ENCODE measurements at places on chromosomes 2 and 18.

DNA sequence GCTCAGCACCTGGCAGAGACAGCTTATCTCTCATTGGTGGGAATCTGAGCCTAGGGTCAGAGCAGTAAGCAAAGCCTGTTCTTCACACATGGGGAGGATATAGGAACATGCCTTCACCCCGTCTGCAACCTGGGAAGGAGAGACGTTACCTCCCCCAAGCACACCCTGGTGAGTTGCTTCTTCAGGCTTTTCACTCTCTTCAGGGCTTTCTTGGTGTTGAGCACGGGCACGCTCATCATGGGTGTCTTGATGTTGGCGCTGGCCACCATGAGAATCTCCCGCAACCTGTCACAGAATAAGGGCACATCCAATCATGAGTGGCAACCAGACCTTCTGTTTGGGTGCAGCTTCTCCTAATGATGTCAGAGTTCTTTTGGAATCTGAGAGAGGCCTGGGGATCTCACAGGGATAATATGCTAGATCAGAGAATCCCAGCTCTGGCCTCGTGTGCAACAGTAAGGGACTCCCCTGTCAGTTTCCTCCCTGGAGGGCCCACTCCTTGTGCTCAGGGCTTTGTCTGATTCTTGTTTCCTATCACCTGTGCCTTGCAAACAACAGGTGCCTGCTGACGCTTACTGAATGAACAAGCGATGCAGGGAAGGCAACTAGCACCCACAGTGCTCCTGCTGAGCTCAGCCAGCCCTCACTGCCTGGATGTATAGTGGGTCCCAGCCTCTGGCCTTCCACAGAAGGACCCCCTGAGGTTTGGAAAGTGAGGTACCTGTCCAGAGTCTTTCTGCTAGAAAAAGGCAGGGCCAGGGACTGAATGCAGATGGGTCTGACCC is 66.3 kb downstream of the POLR1A start:
- DNase-seq: no peak

DNA sequence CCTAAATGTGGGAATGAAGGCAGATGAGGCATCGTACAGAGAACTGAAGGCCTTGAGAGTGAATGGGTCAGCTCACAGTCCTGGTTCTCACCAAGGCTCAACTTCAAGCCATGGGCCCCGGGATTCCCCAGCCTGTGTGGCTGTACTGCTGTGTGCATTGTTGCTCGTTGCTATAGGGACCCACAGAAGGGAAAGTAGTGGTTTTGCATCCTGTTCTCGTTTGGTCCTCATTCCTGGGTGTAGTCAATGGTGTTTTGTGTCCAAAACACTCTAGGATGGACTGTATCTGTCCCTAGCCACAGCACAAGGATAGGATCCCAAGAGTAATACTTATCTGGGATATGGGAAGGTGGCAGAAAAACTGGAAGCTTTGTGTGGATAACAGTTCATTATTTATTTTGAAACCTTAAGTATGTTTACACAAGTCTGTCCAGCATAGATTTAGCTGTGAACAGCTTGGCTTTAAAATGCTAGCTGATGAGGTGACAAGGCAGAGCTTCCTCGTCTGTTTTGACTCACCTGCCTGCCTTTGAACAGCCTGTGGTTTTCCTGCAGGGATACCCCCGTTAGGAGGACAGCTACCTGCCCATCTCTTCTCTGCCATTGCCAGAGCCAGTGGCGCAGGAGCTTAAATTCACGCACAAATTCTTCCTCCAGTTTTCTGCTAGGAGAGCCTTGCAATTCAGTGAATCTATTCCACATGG is 85.0 kb downstream of the WDSUB1 start:
- DNase-seq: no peak

DNA sequence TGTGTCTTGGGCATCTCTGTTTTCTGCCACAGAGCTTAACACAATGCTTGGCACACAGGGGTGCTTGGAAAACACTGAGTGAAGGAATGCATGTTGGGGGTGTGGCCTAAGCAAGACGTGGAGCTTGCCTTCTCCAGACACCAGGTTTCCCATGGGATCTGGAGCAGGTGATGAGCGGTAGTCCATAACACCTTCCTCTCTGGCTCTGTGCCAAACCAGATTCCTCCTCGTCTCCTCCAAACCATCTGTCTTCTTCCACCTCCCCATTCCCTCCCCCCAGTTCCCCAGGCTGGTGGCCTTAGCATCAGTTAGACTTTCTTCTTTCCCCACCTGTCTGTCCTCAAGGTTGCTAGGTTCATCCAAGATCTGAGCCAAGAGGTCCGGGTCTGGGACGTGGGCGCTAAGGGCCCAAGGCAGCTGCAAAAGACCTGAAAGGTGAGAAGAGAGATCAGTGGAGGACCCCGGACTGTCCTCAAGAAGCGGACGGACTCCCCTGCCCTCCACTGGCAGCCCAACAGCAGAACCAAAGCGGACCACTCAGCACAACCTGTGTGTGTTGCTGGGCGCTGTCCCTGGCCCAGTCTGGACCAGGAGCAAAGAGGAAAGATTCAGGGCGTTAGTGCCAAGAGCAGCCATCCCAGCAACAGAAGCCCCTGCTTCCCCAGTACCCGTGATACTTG is 1.2 kb upstream of the ITM2C start:
- no peak for DNase-seq

- DNase-seq: no peak
These were observed 748 bp downstream of the LIPG start for GRCh38 chr18:49562481-49563129.

- DNase-seq: no peak
These were observed 286.8 kb downstream of the ARL6IP6 start for GRCh38 chr2:153005071-153005730.

GRCh38 chr2:28387082-28387960 is 5.3 kb upstream of the FOSL2 start:
- DNase-seq: no peak

- no peak for DNase-seq
These were observed 21.4 kb downstream of the ZNF24 start for GRCh38 chr18:35322486-35323458.

DNA sequence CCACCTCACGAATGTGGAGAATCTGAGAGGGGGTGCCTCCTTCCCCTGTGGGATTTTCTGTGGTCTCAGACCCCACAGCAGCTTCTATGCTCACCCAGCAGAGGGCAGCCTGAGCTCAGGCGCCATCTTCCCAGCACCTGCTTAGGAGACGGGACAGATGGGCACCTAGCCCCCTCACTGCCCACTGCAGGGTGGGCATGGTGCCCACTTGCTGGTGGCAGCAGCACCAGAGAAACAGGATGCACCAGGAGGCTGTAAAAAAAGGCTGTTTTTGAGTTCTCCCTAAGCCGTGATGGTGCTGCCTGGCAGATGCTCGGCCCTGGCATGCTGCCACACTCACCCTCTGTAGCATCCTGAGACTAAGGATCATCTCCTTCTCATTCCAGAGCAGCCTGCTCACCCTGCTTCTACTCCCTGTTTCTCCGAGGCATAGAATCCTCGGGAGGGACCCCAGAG is 19.1 kb upstream of the SLC20A1 start:
- peak; percentile 38 for DNase-seq

DNA sequence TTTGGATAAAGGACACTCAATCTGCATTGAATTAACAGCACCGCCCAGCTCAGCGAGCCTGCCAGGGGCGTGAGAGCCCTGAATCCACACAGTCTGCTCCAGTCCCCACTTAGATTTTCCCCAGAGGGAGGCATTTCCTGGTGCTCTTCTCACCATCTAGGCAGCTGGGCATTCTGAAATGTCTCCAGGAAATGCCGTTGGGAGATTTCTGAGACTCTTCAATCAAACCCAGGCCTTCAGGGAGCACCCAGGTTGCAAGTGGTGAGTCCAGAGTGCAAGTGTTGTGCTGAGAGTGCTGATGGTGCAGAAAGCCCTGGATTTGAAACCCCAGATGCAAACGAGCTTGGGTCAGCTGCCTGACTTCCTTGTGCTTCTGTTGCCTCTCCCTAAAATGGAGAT is 23.4 kb upstream of the TMEM37 start:
- no peak for DNase-seq

DNA sequence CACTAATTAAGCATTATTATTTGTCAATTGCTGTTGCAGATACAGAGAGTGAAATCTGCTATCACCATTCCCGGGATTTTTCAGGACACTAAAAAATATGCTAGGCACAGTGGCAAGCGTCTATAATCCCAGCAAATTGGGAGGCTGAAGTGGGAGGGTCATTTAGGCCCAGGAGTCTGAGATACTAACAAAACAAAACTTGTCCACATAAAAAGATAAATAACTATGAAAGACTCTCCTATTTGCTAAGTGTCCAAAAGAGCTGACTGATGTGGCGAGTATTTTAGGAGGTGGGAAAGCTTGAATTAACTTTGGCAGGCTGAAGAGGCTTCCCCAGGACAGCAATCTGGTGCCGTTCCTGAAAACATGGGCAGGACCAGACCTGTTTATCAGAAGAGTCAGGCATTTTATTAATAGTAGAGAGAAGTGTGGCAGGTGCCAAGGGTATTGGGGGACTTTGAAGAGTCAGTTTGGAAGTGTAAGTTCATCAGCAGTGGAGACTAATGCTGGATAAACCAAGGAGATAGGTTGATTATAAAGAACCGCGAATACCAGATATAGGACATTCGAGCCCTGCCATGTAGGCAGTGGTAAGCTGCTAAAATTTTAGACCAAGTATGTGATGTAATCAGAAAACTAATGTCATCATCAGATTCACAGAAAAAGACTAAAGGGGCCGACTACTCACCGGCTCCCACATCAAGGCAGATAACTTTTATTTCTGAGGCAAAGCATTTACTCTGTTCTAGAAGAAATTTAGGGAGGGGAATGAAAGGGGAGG is 201.8 kb downstream of the EPHA4 start:
- no peak for DNase-seq

DNA sequence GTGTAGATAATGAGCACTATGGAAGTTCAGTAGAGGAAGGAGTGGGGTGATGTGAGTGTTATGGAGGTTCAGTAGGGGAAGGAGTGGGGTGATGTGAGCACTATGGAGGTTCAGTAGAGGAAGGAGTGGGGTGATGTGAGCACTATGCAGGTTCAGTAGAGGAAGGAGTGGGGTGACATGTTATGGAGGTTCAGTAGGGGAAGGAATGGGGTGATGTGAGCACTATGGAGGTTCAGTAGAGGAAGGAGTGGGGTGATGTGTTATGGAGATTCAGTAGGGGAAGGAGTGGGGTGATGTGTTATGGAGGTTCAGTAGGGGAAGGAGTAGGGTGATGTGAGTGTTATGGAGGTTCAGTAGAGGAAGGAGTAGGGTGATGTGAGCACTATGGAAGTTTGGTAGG is 116.3 kb upstream of the SMAD7 start:
- DNase-seq: no peak

Measured in activated CD8-positive, alpha-beta memory T cell treated with anti-CD3 and anti-CD28 coated beads for 1 hour (primary cell).